LHCN-M2 (cell line): ENCODE measurements at places on chromosomes 1 and 21.
A peak's percentile ranks its signal among the peaks of the same experiment; 100 is the strongest.

DNA sequence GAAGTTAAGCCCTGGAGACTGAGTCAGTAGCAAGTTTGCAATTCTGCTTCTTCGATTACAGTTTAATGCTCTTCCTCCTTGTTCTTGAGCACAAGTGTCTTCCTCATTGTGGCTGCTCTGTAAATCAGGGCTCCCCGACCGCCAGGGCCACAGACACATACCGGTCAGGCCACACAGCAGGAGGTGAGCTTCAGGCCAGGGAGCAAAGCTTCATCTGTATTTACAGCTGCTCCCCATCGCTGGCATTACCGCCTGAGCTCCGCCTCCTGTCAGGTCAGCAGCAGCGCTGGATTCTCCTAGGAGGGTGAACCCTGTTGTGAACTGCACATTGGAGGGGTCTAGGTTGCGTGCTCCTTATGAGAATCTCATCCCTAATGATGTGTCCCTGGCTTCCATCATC, 1.7 kb upstream of the TRAPPC10 start:
- DNase-seq, result no peak

- peak; percentile 86 for DNase-seq
Measured at GRCh38 chr1:55490547-55490946, 275.4 kb upstream of the USP24 start.

GRCh38 chr1:238581332-238581731, 690.6 kb upstream of the ZP4 start:
- DNase-seq, result peak; percentile 9

DNA sequence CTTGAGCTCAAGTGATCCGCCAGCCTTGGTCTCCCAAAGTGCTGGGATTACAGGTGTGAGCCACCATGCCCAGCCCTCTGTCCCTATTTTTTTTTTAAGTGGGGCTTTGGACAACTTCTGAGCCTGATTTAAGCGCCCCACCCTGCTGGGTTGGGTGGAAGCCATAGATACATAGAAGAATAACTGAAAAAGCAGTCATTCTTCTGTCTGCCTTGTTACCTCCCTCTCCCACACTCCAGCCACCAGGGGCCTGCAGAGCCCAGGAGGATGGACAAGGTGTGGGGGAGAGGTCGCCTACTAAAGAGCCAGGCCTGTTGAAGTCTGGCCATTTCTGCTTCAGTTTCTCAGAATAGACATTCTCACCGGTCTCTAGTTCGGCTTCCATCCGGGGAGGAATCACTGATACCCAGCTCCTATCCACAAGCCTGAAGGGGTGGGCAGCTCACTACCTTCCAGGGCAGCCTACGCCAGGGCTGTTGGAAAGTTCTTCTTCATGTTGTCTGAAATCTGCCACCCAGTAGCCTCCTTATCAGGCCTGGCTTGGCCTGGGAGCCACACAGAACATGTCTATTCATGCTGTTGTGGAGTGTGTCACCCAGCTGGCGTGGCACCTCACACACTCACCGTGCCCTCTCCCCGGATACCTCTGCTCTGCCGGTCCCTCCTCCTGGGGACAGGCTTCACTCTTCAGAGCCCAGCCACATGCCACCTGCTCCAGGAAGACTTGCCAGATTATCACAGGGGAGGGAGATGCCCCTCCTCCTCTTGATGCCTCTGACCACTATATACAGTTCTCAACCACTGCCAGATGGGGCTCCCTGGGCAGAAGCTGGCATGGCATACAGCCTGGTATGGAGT, 27.7 kb downstream of the KNCN start:
- no peak for DNase-seq

DNA sequence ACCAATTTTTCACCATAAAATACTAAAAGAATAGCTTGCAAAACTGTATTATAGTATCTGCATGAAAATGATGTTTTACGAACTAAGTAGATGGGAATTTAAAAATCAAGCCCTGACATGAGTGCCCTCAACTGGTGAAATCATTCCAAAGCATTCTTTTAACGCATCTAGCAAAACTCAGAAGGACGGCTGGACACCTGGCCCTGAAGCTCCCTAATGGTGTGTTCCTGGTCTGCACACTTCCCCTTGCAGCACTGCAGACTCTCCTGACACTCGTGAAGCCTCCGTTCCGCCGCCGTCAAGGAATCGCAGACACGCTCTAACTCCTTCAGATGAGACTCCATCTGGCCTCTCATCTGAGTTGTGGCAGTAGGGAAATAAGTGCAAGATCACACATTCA, 39.9 kb downstream of the ODF2L start:
- DNase-seq, result no peak

DNA sequence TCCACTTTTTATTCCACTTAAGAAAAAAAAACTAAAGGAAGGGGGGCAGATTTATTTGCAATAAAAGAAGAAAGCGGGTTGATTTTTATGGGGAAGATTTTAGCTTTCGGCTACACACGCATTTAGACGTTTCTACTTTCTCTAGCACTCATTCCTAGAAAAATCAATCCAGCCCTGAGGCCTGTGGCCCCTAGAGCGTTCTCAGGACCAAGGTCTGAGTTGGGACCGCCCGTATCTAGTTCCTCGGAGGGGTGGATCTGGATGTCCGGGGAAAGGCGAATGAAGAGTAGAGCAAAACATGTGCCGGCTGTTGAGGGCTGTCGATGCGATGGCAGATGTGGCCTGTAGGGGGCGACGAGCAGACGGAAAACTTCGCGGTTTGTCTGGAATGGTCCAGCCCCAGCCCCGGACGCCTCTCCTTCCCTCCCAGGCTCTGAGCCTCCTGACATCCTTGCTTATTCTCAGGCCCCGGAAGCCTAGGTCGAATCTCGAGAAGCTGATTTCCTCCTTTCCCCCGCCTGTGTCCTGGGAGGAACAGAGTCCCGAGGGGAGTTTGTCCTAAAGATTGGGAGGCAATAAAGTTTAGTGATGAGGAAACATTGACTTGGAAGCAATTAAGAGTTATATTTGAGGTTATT, 5.2 kb downstream of the FOXD3 start:
- DNase-seq, result peak; percentile 41

DNA sequence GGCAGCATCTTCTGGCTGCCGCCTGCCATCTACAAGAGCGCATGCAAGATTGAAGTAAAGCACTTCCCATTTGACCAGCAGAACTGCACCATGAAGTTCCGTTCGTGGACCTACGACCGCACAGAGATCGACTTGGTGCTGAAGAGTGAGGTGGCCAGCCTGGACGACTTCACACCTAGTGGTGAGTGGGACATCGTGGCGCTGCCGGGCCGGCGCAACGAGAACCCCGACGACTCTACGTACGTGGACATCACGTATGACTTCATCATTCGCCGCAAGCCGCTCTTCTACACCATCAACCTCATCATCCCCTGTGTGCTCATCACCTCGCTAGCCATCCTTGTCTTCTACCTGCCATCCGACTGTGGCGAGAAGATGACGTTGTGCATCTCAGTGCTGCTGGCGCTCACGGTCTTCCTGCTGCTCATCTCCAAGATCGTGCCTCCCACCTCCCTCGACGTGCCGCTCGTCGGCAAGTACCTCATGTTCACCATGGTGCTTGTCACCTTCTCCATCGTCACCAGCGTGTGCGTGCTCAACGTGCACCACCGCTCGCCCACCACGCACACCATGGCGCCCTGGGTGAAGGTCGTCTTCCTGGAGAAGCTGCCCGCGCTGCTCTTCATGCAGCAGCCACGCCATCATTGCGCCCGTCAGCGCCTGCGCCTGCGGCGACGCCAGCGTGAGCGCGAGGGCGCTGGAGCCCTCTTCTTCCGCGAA, 3.8 kb downstream of the CHRNB2 start:
- DNase-seq, result no peak

- no peak for DNase-seq
Measured at GRCh38 chr1:179055937-179056336, 25.9 kb upstream of the TOR3A start.

DNA sequence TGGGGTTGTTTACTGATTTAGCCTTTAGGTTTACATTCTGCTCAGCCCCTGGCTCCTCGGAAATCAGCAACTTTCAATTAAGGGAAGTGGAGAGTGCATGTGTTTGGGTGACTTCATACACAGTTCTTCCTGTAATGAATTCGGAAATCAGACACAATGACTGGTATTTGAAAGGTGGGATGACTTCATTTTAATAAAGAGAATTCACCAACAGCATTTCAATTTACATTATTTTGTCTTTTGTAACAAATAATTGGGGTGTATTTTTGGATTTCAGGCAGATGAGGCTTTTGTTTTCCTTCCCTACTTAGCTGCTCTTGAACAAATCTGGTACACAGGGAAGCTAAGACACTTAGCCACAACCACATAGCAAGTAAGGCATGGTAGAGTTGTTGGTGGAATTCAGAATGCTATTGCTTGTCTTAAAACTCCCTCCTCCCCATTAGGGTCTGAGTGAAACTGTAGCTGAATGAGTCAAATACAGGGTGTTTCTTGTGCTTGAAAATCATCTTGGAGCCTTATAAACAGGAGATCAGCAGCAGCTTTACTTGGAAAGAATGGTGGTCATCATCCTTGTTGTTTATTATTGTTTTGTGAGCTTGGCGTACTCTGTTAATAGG, 917 bp downstream of the STX12 start:
- peak; percentile 26 for DNase-seq

DNA sequence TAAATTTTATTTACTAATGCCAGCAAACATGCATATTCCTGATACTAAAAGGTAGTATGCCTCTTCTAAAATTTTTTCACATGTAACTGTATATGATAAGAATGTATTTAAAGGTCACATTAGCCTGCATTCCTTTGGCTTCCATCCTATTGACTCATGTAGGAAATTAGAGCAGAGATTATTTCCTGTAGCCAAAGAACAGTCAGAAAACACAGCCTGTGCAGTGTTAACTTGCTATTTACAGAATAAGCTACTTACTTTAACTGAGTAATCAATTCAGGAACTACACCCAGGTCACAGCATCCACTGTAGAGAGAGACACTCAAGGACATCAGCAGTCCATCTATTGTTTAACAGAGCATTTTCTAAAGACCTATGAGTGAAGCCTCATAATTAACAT, 154.5 kb upstream of the ADGRL4 start:
- peak; percentile 66 for DNase-seq

DNA sequence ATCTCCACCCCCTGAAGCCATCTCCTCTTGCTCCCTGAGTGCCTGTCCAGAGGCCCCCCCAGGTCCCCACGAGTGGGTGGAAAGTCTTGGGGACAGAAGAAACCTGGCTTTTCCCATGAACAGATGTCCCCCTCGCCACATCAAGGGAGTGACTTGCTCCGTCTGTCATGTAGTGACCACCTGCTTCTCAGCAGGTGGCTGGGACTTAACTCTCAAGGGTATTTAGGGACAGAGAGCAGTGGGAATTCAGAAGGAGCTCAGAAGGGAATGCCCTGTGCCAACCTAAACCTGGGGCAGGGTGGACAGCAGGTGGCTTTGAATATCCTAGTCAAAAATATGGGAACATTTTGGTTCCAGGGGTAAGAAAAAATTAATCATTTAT, 139.8 kb downstream of the PRDM16 start:
- DNase-seq, result no peak

DNA sequence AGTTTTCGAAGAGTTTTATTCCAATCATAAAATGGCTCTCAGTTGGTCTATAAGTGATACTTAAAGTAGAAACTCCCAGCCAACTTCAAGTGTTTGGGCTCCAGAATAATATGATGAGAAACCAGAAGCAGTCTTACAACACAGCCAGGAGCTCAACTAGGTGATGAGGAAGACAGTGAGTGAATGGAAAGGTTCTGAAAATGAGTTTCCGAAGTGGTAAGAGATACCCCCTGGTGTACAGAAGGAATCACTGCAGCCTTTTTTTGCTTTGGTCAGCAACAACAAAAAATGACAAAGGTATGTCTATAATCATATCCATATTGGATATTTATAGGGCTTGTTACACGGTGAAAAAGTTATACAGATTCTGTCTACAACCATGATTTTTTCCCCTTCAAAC, 16.5 kb downstream of the KRTAP19-1 start:
- DNase-seq, result no peak
